ENCODE measurements at places on chromosomes 2 and 18.

GRCh38 chr18:23584019-23584983 lies 2.0 kb downstream of the NPC1 start:
- no peak for DNase-seq

GRCh38 chr2:124640221-124640750 lies 615.2 kb downstream of the CNTNAP5 start:
- no peak for DNase-seq

DNA sequence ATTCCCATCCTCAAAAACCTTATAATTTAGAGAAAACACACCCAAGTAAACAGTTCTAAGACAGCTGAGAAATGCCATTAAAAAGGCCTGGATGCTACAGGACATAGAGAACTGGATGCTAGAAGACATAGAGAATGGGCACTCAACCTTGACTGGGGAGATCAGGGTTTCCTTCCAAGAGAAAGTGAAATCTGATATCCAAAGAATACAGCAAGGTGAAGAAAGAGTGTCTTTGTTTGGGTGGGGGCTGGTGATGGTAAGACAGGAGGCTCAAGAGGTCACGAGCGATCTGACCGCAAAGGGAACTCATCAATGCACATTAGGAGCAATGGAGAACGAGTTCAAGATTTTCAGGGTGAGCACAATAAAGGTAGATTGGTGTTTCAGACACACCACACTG lies 31.6 kb downstream of the EPB41L3 start:
- DNase-seq, result no peak

GRCh38 chr2:58852243-58852642 lies 611.1 kb upstream of the FANCL start:
- no peak for DNase-seq

- no peak for DNase-seq
Observed at GRCh38 chr2:71346065-71346464, 14.5 kb downstream of the ZNF638 start.

DNA sequence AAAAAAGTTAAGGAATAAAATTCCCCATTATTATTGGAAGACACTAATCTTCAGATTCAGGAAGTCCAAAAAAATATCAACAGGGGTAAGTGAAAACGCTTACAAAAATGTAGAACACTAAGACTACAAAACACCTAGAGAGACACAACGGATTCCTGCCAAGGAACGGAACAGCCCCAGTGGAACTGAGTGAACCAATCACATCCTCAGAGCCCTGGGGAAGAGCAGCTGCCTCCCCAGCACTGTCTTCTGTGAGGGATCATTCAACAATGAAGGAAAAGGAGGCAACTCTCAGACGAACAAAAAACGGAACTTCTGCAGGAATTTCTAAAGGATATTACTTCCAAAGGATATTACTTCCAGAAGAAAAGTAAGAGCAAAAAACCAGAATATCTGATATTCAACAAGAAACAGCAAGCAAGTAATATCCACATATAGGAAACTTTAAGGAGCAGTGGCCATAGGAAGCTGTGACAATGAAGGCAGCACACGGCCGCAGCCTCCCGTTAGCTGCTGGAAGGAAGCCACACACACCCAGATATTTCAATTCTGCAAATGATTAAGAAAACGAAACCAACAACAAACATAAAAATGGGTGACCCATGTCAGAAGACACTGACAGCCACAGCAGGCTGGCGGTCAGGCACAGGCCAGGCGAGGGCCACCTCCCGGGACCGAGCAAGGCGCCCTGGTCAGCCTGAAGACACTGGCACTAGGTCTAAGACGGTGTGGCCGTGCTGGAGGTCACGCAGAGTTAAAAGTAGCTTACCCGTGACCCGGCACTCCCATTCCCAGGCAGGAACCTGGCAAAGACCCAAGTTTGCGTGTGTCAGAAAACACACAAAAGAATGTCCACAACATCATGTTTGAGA lies 81.8 kb downstream of the HDAC4 start:
- no peak for DNase-seq

- no peak for DNase-seq
Observed at GRCh38 chr18:75656563-75657247, 229.2 kb upstream of the SMIM21 start.

- DNase-seq, result no peak
Observed at GRCh38 chr18:8776013-8776943, 70.9 kb downstream of the MTCL1 start.

- DNase-seq, result no peak
Observed at GRCh38 chr2:128369602-128370467, 51.2 kb upstream of the HS6ST1 start.

DNA sequence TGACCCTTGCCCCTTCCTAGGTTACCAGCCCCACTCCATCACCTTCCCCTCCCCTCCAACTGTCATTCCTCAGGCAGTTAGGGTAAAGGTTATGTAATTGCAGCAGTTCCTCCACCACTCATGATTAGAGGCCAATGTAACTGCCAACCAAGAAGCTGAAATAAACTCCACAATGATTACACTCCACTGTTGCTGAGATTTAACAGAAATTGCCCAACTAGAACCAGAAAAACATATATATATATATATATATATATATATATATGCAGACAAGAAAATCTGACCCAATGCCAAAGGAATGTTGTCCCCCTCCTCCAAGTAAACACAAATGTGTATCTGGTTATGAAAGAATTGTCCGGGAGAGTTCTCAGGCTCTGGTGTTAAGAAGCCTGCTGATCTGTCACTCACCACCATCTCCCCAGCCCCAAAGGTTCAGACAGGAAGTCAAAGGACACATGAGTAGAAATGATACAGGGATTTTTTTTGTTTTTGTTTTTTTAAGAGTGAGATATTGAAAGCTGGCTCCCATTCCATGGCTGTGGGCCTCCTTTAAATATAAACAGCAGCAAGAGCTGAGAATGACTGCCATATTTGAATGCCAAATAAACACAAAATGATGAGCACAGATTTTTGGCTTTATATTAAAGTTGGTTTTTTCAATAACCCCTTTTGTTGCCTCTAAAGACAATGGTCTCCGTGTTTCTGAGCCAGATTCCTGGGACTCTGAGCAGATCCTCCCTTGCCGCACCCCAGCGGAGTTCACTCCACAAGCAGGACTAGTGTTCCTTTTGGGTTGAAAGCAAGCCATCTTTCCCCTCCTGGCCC lies 127.2 kb upstream of the MAPRE2 start:
- DNase-seq, result no peak

All from activated T-helper 9 cell treated with anti-CD3 and anti-CD28 coated beads, Interleukin-2, amount 50 U/mL, for 16 hours (primary cell).